ENCODE measurements at places on chromosomes 1 and 21.

DNA sequence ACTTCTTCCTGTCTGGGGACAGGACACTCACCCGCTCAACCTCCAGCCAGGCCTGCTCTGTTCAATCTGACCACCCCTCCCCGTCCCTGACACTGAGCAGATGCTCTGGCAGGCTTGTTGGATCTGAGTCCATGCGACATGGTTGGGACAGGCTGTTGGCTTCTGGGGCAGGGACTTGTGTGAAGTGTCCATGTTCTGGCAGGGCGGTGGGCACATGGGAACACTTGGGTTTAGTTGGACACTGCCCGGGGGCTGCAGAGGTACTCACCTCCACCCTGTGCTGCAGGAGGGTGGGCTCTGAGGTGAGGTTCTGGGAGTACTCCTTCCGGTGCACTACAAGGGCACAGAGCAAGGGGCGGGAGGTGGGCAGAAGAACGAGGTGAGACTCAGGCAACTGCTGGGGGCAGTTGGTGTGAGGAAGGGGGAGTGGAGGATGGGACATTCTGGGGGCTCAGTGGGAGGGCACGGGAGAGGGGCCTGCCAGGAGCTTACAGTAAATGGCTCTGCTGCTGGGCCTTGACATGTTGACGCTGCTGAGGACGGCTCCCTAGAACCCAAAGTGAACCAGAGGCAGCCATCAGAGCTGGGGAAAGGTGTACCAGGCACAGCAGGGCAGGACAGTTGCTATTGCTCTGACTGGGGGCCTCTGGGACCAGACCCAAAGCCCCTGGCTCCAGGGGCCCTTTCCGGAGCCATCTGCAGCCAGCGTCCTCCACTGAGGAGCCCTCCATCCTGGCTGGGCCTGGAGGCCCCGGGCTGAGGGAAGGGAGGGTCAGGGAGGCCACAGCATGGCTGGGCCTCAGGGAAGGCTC, 2.3 kb downstream of the EPS8L3 start:
- DNase-seq: no peak

GRCh38 chr1:55640708-55641473, 425.7 kb upstream of the USP24 start:
- DNase-seq: no peak

DNA sequence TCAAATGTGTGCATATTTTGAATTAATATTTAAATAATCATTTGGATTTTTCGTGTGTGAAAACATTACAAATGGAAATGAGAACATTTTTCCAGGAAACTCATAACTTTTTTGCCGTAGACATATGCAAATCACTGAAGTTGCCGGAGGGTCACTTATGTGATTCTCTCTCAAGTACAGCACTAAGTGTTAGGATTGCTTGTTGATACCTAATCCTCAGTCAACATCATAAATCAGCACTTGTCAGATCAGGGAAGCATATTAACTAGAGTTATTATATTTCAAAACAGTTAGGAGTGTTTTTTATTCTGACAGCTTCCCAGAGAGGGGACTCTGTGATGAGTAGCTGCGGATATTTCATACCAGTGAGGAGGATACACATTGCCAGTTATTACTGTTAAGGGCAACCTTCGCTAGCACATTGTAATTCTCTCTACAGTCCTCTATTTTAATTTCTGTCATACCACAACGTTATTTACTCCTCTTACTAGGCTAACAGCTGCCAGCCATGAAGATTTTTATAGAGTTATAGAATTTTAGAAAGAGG, 41.5 kb downstream of the NCAM2 start:
- DNase-seq: no peak

- DNase-seq: no peak
Observed at GRCh38 chr1:88523854-88524528, 160.1 kb upstream of the PKN2 start.

GRCh38 chr1:205598841-205599668, 32.8 kb downstream of the ELK4 start:
- DNase-seq: peak; percentile 52

DNA sequence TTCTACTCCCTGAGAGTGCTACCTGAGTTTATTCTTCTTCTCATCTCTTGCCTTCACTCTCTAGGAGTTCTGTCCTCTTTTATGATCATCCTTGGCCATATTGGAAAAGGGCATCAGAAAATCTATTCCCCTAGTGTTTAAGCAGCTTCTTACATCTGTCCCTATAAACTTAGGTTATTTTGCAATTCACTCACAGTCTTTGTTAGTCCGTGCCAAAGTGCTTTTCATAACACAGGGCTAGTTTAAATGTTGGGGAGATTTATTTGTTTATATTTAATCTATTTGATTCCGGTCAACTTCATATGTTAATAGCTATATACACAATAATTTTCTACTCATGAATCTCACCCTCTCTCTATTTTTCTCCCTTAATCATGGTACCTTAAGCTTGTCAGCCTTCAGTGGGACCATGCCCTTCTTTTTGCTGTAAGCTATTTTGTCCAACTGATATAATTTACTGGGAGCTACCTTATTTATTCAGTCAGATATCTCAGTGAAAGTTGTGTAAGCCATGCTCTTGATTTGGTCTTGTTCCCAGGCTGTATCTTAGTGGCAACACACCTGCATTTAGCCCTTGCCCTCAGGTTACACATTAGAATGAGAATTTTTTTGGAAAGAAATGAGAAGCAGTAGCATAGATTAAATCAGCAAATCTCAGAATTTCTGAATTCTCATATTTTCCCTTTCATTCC, 106.3 kb upstream of the SMYD2 start:
- no peak for DNase-seq

- DNase-seq: no peak
Observed at GRCh38 chr1:221712776-221713431, 29.0 kb downstream of the DUSP10 start.

DNA sequence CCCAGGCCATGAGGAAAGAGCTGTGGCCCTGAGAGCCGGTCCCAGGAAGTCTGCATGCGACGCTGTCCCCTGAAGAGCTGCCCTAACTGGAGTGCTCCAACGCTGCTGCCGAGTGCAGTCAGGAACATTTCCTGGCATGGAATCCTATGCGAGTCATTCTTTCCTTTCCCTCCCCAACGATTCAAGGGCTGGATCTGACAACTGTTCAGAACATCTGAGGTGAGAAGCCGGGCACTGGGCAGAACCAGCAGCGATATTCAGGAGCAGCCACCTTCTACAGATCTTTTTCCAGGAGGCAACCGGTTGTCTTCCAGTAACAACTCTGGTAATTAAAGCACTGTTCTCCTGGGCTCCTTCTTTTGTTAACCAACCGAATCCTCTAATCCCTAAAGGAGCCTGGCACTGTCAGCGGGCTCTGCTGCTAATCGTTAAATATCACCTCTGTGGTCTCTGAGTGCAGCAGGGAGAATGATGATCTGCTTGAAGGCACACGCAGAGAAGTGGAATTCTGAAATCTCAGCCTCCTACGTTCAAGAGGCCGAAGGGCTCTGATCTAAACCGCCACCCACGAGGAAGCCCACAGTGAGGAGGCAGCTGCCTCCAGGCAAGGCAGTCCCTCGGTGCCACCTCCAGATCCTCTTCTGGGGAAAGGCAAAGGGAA, 55.8 kb downstream of the SLC45A1 start:
- DNase-seq: no peak

GRCh38 chr1:8458607-8459006, 140.7 kb downstream of the SLC45A1 start:
- DNase-seq: no peak

- DNase-seq: no peak
Observed at GRCh38 chr1:53963460-53963859, 17.3 kb downstream of the LRRC42 start.

GRCh38 chr1:33305816-33306652, 14.9 kb downstream of the A3GALT2 start:
- no peak for DNase-seq

GRCh38 chr1:211469938-211470529, 21.9 kb downstream of the RD3 start:
- DNase-seq: peak; percentile 49
